ENCODE measurements at places on chromosomes 6 and 20. TPM values are rescaled to one million over a fixed set of nuclear protein-coding genes. Genes with fewer than 3 reads are reported as not detected.
A peak's percentile ranks its signal among the peaks of the same experiment; 100 is the strongest.

- DNase-seq: peak; percentile 94
Observed at GRCh38 chr6:35259194-35259947, at the start of gene ZNF76. Gene ZNF76, plus strand, starts transcription at chr6:35259735. Its CDS starts 21,417 bp downstream, at chr6:35281152.

DNA sequence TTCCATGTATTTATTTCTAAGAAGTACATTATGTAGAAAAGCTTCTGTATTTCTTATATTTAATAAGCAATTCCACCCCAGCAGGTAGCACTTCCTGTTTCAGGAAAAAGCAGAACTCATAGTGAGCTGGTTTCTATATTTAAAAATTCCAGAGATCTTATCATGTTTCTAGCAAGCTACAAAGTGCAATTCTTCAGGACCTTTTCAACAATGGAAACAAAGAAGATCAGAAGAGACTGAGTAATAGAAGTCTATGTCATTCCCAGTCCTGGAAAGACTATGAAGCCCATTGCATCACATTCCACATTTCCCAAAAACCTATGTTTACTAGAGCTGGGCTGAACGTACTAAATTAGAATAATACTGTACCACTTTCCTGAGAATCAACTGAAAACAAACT, 302.6 kb upstream of the NRSN1 start:
- no peak for DNase-seq

DNA sequence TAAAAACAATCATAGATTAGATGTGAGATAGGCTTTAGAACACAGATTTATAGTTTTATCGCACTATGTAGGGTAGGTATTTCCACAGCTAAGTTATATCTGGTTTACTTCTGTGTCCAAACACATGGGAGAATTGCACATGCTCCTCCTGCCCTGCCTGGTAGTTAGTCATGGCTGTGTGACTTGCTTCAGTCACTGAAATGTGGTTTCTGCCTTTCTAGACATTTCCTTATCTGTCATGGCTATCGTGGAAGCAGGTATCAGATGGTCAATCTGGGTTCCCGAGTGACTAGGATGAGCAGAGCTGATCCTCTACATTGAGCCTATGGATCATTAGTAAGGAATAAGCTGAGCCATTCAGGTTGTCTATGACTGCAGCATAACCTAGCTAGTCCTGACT, 117.8 kb upstream of the GMDS start:
- DNase-seq: no peak

DNA sequence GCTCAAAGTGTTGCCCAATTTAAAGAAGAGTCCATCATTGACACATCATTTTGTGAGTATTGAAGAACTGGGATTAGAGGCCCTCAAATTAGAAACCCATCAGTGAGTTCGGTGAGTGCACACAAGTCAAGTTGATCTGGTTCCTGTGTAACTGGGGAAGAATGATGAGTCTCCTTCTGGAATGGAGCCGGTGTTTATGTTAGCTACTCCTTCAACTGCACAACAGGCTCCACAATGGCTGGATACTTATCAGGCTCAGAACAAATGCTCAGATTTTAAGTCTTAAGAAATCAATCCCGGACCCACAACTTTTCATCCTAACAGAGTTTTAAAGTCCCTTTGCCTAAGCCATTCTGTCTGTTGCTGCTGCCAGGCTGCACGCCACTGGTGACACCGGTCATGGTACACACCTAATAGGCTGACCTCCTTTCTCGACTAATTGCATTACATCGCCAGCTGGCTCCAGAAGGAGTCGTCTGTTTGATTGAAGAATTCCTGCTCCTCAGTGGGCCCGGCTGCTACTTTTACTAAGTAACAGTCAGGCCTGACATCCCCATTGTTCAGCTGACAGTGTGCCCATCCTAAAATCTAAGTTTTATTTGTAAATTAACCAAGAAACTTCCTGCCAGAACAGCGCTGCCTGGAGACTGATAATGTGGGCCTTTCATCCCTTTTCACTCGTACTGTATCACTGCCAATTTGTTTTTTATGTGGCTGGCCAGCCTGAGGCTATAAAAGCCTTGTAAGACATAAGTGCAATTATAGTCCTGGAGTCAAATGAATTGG, 130.4 kb downstream of the INSM1 start:
- DNase-seq: no peak

MRPL14 gene
- polyA plus RNA-seq: 50.7 TPM

KCNQ2 gene
- 9.0 TPM for polyA plus RNA-seq
